ENCODE measurements at places on chromosomes 13 and 19. TPM values are rescaled to one million over a fixed set of nuclear protein-coding genes. Genes with fewer than 3 reads are reported as not detected.

The ZNF677 gene
- total RNA-seq = 6.7 TPM

The GRIK5 gene
- total RNA-seq = 0.62 TPM

The PNKP gene
- total RNA-seq = 26.0 TPM

The ZNF468 gene
- 3.3 TPM for total RNA-seq

The ZNF491 gene
- 1.2 TPM for total RNA-seq

The DCT gene
- total RNA-seq = 0.71 TPM

The RPS16 gene
- total RNA-seq = 1,636 TPM

The LGALS7 gene
- not detected for total RNA-seq

Data from gastrocnemius medialis (tissue), 4 donors.